ENCODE measurements at places on chromosomes 1 and 21.
A peak's percentile ranks its signal among the peaks of the same experiment; 100 is the strongest.

DNA sequence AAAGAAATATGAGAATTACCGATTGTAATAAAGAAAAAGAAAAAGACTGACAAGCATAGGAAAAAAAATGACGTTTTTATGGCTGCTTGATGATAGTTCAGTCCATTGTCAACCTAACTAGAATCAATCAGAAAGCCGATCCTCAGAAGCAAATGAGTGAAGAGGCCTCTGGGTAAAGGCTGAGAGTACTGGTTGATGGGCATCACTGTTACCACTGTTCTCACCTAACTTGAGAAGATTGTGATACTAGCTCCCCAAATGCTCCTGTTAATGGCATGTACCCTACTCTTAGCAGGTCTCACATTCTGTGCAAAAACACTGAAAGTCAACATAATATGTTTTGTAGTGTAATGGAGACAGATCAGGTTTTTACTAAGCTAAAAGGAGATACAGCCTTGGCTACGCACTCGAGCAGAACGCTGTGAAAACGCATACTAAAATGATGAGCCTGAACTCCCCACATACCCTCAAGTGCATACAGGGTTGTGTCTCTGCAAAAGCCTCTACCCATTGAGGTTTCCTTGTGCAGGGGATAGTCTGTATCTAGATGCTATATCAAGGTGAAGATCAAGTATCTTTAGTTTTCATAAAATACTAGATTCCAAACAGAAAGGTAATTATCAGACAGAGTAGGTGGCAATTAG is 554.6 kb downstream of the SMYD3 start:
- no peak for DNase-seq

DNA sequence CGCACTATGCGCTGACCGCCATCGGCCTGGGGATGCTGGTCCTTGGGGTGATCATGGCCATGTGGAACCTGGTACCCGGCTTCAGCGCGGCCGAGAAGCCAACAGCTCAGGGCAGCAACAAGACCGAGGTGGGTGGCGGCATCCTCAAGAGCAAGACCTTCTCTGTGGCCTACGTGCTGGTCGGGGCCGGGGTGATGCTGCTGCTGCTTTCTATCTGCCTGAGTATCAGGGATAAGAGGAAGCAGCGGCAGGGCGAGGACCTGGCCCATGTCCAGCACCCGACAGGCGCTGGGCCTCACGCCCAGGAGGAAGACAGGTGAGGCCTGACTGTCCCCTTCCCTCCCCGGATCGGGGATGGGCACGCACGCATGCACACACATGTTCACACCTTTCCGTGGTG is 31.9 kb upstream of the FHAD1 start:
- no peak for DNase-seq

DNA sequence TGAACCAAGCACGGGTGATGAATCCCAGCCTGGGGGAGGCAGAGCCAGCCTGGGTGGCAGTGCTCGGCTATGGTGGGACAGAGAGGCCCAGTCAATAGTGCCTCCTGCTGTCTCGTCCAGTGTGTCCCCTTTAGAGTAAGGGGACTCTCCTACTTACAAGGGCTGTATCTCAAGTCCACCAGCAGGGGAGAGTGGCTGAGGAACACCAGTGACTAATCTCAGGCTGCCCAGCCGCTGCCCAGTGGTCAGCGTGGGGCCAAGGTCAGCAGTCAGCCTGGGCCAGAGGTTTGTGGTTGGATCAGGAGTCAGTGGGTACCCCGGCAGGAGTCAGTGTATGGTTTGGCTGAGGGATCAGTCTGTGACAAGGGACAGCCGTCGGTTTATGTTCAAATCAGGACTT is 109.2 kb upstream of the RUNX3 start:
- DNase-seq = no peak

DNA sequence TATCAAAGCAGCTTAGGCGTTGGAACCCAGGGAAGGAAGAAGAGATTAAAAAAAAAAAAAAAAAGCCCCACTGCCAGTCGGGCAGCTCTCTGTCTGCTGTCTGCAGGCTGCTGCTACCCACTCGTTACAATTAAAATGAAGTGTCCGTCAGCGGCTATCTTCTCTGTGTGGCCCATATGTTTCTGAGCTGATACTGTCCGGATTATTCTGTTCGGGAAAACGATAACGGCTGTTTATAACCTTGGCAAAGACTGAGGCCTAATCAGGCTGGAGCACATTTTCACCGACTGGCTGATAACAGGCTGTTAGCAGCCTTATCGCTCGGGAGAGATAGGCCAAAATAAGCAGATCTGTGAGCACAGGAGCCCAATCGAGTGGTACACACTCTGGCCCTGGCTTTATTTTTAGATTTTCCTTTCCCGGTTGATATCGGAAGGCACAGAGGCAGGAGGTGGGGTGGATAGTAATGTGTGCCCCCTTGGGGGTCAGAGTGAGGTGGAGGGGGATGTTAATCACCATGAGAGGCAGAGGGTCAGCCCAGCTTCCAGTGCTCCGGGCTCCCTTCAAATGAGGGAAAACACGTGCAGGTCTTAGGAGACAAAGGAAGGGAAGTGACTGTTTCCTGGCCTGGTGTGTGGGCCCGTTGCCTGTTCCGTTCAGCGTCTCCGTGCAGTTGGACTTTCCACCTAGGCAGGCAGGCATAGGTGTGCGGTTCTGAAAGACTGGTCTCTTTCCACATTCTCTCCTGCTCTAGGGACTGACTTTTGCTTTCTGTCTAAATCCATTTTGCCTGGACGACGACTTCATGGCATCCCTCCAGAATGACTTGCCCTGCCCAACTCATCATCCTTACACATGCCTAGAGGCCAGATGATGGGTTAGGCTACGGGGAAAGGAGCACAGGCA is 153.4 kb downstream of the PBX1 start:
- DNase-seq = no peak

- DNase-seq = no peak
Measured at GRCh38 chr1:184643661-184644060, 111.0 kb downstream of the EDEM3 start.

DNA sequence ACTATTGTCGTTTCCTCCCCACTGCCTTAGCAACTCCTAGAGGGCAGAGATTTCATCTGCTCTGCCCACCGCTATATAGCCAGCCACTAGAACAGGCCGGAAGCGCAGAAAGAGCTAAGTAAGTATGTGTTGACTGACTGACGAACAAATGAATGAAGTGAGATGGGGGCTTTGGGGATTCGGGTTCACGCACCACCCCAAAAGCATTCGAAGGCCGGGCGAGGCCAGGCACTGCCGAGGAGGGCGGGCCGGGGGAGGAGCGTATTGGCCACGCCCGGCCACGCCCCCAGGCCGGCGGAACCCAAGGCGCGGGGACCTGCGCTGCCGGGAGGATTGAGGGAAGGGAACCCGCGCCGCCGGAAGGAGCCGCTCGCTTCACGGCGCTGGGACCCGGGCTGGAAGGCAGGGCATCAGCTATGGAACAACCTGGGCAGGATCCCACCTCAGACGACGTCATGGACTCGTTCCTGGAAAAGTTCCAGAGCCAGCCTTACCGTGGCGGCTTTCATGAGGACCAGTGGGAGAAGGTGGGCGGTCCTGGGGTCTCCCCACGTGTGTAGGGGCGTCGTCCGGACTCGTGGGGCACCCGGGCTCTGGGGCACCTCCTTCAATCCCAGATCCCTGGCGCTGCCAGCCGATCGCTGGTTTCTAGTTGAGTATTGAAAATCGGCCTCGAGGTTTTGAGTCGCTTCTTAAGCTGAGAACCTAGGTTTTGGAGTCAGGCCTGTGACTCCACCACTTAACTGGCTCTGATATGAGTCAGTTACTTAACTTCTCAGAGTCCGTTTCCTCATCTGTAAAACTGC is at the start of gene TTC4:
Gene TTC4, plus strand, starts transcription at position 369 of the 806 bp plus-strand sequence. Its CDS starts 48 bp downstream, at position 417.
- peak; percentile 83 for DNase-seq

- no peak for DNase-seq
Measured at GRCh38 chr1:86062453-86062852, 94.1 kb downstream of the COL24A1 start.

- DNase-seq = no peak
Measured at GRCh38 chr1:110581682-110582145, 24.4 kb downstream of the KCNA2 start.

DNA sequence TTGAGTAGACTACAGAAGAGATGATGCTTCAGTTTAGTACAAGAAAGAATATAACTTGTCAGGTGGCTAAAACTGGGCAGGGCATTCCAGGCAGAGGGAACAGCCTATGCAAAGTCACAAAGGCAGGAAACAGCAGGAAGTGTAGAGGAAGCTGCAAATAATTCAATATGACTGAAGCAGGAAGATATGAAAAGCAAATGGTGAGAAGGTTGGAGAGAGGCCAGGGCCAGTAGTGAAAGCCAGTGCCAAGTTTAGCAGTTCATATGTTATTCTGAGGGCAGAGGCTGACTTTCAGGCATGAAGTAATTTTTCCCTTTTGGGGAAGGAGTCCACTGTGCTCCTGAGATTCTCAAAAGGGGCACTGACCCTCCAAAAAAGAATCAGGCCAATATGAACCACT is 8.0 kb upstream of the YBX1 start:
- no peak for DNase-seq
